ENCODE measurements at places on chromosomes 1 and 21.

GRCh38 chr1:71434240-71434639 is 353.4 kb upstream of the ZRANB2 start:
- DNase-seq: no peak

DNA sequence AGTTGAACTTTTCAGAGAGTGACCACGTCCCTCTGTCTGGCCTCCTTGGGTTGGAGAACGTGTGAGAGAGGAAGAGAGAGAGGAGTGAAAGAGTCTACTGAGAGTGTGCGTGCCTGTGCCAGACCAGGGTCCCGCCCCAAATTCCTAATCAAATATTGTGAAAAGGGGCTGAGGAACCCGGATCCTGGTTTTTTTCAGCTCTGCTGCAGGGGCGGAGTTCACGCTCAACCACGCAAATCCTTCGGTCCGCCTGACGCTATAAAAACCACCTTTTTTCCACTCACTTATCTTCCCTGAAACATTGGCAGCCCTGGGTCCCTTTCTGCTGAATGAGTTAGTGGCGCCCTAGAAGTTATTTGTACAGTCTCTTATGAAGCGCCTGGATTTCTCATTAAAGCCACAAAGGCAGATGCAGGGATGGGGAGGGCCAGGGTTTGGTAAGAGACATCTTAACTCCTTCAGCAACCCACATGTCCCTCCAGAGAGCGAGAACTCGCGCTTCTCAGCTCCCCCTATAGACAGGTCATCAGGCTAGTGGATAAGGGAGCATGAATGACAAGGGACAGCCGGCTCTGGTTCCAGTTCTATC is at the start of gene FMOD:
TSS of gene FMOD (minus strand) at position 86 of the 589 bp plus-strand sequence. CDS start 2,852 bp downstream, outside the sequence.
- no peak for DNase-seq

DNA sequence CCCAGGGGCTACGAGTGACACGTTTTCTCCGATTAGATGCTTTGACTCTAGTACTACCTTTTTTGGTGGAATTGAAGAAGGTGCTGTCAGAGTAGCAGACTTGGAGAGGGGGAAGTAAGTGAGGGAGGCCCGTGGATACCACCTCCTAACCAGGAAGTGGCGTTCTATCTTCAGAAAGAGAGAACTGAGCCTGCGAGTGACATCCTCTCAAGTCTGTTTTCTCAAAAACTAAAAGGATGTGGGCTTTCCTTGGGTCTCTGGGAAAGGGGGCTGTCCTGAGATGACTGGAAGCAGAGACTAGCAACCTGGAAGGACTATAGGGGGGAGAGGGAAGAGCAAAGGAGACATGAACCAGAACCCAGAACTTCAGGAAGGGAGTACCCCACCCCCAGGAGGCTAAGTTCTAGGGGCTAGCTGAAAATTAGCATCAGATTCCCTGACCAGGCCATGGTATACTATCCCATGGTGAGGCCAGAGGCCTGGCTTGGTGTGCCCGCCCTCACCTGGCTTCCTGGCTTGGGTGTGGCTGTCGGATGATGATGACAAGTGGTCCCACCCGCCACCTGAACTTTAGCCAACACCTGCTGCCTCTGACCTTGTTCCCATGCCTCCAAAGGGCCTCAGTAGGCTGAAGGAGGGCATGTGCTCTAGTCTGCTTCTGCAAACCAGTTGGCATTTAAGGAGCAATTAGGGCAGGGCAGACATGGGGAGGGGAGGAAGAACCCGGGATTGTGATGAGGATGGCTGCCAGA is 49.1 kb downstream of the ATP2B4 start:
- no peak for DNase-seq

DNA sequence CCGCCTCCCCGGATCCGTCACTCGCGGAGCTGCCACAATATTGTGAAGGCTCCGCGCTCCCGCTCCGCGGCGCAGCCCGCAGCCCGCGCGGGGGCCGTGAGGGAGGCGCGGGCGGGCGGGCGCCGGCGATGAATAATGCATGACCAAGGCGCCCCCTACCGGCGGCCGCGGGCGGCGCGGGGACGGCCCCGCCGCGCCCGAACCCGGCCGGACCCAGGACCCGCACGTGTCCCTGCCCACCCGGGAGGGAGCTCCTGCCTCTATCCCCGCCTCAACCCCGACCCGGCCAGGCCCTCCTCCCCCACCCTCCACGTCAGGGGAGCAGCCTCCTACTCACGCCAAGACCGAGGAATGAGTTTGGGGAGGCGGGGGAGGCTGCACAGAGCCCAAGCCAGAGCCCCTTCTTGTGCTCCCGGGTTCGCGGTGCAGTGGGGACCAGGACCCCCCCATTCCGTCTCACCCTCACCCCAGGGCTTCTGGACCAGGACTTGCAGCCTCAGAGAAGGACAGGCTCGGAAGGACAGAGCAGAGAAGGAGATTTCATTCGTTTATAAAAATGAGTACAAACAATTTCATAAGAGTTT is 70.8 kb upstream of the CASZ1 start:
- no peak for DNase-seq
